ENCODE measurements at places on chromosomes 2 and 18.

DNA sequence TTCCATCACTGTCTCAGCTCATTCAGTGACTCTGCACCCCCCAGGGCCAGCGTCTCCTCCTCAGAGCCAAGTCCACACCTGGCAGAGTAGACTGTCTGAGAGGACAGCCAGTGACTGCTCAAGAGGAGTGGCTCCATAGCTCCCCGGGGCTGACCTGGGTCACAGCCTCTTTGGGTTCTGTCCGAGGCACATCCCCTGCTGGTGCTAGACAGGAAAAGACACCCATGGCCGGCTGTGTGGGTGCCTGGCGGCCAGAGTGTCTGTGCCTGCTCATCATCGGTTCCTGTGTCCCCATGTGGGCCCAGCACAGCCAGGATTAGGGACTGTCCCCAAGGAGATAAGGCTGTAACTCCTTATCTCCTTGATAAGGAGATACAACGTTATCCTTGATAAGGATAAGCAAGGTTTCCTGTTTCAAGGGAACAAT is 3.5 kb upstream of the CROCC2 start:
- no peak for DNase-seq

DNA sequence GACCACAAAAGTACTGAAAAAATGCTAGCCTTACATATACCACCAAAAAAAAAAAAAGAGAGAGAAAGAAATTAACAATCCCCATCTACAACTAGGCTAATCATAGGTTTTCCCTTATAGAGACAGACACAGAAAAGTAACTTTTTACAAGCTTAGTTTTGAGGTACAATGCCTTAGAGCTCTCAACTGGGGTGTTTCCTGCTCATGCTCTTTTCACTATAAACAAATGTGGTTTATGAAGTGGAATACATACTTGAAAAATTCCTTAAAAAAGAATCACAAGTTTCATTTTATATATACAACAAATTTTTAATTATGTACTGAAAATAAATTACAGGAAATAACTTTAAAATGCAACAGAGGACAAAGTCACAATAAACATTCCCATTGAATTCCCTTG is 82.5 kb downstream of the ATL2 start:
- DNase-seq = no peak

- peak; percentile 54 for DNase-seq
Measured at GRCh38 chr2:217610401-217610814, 392.4 kb downstream of the TNS1 start.

DNA sequence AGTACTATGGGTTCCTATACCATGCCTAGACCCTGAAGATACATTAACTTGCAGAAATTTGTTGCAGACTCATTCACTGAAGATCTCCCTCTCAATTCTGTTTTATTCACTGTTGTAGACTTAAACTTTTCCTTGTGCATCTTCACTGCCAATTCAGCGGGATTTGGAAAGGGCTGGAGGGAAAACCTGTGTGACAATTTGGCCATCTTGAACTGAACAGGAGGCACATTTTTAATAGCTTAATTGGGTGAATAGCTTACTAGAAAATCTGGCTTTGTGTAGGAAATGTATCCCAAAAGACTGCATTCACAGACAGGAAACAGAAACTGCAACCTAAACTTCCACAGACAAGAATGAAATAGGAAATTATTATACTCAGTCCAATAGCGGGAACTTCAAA is 512.3 kb downstream of the XIRP2 start:
- DNase-seq = no peak

DNA sequence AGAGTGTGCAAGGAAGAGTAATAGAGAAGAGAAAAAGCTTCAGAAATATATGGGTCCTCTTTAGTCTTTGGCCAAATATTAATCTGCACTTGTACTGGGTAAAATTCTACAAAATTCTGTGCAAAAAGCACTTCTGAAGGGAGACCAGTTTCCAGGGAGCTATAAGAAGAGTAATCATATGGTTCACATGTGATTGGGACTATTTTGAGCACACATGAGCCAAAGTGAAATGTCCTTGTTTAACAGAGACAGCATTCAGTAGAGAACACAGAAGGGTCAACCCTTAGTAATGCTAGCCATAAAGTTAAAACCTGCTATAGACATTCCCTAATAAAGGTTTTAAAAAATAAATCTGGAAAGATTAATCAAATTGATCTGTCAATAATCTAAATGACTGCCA is 49.3 kb upstream of the ACVR1C start:
- DNase-seq = no peak

GRCh38 chr2:149441255-149441654 is 110.9 kb downstream of the LYPD6 start:
- DNase-seq = no peak

DNA sequence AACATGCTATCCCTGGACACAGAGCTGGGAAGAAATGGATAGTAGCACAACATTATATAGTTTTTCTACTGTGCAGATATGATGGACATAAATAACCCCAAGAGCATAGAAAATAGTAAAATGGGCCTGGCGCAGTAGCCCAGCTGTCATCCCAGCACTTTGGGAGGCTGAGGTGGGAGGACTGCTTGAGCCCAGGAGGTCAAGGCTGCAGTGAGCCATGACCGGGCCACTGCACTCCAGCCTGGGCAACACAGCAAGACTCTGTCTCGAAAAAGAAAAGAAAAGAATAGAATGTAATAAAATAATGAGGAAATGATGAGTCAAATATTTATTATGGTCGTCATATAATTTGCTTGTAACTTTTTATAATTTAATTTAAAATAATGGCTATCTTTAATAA is 7.5 kb upstream of the GAREM2 start:
- DNase-seq = no peak

Measured in activated CD4-positive, alpha-beta T cell treated with anti-CD3 and anti-CD28 coated beads, Interleukin-10, Interleukin-2, amounts not matched to agents 100 ng/mL and 50 ng/mL, durations not matched to agents 16 hours and 8 hours (primary cell).